ENCODE measurements at places on chromosomes 3 and 15.

- no peak for DNase-seq
Measured at GRCh38 chr15:94736236-94736635, 504.9 kb downstream of the MCTP2 start.

- no peak for DNase-seq
Measured at GRCh38 chr3:53478166-53478830, 16.1 kb upstream of the CACNA1D start.

- no peak for DNase-seq
Measured at GRCh38 chr15:66965201-66965900, 100.1 kb upstream of the SMAD3 start.

- no peak for DNase-seq
Measured at GRCh38 chr15:67504056-67504455, 16.9 kb upstream of the C15orf61 start.

DNA sequence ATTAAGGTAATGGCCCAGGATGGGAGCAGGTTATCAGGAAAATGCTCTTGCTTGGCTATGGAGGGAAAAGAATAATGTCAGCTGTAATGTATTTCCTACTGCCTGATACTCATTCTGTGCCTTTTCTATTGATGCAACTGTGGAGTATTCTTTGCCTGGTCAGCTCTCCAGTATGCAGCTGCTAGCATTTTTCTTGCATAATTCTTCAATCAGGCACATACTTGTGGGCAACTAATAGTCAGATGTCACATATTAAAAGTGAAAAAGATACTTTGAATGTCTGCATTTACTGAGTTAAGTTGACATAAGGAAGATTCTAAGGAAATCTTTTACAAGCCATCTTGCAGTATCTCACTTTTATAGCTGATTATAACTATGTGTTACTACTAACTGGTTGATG, 29.5 kb downstream of the CD80 start:
- DNase-seq, result no peak

DNA sequence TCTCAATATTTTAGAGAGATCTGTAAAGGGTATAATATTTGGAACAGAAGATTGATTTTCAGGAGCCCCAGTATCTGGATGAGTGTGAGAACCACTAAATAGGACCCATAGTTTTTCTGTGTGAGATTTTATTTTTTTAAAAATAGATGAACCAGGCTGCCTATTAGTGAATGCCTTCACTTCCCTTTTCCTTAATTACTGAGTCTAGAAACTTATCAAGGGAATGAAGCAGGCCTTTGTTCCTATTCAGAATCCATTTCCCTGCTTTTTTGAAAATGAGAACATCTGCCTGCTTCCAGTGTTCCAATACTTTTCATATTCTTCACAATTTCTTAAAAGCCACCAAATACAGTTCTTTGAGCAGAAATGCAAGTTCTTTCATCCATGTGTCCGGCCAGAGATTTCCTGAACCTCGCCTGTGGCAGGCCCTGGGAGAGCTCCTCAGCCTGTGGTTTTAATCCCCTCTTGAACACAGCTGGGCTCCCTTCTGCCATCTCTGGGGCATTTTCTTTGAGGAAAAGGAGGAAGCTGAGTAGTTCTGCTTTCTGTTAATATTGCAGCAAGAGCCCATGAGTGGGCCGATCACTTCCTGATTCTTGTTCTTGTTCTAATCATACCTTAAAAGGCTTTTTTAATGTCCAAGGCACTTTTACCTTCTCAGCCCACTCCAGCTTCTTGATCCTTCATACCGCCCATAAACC, 4.7 kb downstream of the EHD4 start:
- peak; percentile 45 for DNase-seq

DNA sequence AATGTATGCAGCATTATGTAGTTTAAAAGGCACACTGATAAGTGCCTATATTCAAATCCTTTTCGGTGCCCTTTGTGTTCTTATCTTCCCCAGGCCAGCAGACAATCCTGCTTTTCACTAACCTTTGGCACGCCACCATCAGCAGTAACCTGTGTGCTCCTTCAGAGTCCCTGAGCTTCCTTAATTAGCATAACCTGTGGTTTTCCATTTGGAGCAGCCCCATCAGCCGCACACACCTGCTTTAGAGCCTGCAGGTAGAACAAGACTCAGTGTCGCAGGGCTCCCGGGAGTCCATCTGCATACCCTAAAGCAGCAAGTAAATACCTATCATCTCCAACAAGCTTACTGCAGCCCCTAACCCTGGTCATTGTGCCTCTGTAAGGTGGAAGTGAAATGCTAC, 755.1 kb downstream of the ROBO2 start:
- no peak for DNase-seq
